ENCODE measurements at places on chromosomes 12 and 14. TPM values are rescaled to one million over a fixed set of nuclear protein-coding genes. Genes with fewer than 3 reads are reported as not detected.

DNA sequence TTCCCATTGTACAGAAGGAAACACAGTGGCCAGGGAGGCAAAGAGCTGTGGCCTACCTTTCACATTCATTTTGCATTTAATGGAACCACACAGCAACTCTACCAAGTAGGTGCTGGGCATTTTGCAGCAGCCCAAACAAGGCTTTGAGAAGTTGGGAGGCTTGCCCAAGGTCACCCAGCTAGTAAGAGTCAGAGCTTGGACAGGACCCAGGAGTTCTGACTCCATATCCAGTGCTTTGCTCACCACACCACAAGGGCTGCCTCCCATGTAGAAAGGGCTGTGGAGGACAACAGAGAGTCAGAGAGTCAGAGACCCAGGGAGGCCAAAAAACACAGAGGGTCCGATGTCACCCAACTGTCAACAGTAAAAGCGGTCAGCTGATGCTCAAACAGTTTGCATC is 400.2 kb downstream of the BCL11B start:
- no peak for DNase-seq

DNA sequence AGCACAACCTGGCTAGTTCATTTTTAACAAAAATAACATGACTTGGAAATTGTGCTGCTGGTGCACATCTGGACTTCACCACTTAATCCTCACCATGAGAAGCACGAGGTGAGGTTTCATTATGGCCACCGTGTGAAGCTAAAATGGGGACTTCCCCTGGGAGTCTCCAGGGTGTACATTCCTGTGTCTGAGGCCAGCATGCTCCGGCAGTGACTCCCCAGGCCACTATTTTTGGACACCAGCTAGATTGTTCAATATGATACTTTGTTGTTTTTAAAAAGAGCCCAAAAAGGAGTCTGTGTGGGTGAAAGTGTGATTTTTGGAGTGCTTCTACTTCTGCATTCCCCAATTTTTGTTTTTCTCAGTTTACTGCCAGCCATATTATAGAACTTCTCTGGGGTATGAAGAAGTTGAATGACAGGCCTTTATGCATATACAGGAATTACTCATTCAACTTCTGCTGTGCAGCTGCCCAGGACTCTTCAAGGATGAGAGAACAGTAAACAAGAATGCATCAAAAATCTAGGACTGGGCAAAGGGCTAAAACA is 16.9 kb upstream of the AICDA start:
- no peak for DNase-seq

GRCh38 chr14:60506985-60507829 is 1.7 kb upstream of the SIX6 start:
- DNase-seq: no peak

DNA sequence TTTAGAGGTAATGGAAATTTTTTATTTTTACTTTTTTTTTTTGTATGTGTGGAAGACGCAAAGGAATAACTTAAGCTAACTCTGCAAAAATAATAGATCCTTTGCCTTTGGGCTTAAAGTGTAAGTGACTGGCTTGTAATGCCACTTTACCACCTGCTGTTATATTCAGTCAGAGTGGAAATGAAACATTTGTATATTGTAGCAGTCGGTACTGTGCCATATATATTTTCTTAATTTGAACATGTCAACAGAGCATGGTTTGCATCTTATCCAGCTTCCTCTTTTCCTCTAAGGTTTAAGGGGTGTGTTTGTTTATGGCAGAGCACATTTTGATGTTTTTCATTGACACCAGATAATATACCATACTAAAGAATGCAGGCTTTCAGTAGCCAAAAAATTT is 176.6 kb downstream of the TRHDE start:
- no peak for DNase-seq

- DNase-seq: no peak
Observed at GRCh38 chr12:75628916-75629315, 117.5 kb upstream of the KRR1 start.

DNA sequence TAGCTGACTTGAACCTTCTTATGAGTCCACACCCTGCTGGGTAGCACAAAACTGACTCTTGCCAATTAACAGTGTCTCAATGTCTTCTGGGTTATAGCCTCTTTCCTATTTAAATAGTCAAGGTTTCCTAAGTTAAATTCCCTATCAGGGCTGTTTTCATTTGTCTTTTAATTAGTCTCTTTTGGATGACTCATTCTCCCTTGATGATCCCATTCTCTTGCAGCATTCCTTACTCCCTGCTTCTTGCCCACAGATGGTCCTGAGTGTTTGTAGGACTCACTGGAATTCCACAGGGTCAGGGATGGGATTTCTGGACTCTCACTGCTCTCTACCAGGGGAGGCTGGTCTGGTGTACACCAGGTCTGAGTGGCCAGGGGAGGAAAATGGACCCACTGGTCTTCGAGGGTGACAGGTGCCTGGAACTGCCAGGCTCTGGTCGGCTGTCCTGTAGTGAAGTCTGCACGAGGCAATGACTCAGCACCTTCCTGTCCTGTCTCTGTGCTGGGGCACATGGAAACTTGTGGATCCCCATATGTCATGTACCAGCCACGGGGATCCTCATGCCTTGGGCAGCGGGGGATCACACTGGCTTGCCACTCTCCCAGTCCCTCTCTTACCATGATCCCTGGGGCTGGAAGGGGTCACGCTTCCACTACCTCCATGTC is 236.5 kb upstream of the PELI2 start:
- no peak for DNase-seq

- no peak for DNase-seq
Observed at GRCh38 chr14:61264651-61265050, 16.5 kb downstream of the TMEM30B start.

DNA sequence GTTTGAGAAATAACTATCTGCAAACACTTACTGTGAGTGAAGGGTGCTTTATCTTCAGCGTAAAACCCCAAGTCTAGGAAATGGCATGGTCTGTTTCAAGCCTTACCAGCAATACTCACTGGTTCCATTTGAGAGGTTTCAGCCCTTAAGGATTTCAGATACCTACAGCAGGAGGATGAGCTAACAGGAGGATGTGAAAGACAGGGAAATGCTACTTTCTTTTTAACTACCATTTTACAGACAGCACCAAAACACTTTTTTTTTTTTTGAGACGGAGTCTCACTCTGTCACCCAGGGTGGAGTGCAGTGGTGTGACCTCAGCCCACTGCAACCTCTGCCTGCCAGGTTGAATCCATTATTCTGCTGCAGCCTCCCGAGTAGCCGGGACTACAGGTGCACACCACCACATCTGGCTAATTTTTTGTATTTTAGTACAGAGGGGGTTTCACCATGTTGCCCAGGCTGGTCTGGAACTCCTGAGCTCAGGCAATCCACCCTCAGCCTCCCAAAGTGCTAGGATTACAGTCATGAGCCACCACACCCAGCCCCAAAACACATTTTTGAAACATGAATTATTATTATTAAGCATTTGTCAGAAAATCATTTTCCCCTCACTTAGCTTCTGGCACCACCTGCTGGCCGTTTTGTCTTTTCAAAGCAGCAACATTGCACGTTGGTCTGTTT is 4.6 kb downstream of the MTRFR start:
- DNase-seq: peak; percentile 43

DNA sequence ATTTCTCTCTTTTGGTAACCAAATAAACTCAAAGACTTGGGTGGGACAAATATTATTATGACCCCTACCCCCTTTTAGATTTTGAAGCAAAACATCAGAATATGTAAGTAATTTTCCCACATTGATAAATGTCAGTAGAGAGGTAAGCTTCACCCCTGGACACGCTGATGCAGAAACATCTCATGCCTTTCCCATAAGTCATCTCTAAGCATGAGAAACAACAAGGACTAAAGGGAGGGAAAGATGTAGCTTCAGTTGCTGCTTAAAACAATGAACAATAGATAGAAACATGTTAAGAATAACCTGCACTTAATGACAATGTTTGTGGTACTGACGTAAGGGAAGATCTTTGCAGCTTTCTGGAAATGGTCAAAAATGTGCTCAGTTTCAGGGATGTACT is 56.3 kb upstream of the SLC8A3 start:
- no peak for DNase-seq

LYZ gene
- total RNA-seq: 6.4 TPM

- no peak for DNase-seq
Observed at GRCh38 chr14:75726321-75726720, 65.3 kb downstream of the TTLL5 start.

DNA sequence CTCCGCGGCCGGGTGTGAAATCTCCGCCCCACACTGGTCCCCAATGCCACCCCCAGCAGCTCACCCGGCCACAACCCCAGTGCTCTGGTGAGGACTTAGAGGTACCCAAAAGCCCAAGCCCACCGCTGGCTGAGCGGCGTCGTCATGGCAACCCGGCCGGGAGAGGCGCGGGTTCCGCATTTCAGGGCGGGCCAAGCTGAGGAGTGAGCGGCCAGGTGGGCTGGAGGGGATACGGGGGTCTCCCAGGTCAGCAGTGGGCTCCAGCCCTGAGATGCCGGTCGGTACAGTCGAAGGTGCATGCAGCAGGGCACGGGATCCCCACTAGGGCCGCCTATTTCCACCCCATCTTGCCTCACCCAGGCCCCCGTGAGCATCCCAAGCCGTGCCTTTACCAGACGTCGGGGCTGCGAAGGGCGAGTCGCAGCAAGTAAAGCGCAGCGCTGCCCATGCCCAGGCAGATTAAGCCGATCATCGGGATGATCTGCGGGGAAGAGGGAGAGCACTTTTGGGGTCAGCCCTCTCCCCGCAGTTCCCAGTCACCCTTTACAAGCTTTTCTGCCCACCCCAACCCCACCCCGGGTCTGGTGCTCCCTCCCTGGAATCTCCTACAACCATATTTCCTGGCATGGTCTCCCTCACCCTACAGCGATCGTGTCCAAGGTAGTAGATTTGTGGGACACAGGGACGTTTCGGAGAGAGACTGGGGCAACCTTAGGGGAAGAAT is 6.9 kb downstream of the SHMT2 start:
- DNase-seq: no peak

DNA sequence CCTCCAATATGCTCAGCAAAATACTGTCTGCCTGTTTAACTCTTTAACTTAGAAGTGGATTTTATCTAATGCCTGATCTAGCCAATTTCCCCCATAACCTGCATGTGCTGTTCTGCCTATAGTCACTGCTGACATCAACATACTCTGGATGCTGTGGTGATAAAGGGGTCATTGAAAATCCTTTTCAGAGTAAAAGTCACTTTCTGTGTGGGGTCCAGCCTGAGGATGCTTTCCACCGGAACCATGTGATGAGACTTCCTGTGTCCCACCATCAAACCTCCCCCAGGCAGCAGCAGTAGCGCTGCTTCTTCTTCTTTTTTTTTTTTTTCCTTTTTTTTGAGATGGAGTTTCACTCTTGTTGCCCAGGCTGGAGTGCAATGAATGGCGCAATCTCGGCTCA is 607.0 kb downstream of the BCL11B start:
- DNase-seq: no peak

EFCAB11 gene
- 10.0 TPM for total RNA-seq

E2F7 gene
- 9.3 TPM for total RNA-seq

DNA sequence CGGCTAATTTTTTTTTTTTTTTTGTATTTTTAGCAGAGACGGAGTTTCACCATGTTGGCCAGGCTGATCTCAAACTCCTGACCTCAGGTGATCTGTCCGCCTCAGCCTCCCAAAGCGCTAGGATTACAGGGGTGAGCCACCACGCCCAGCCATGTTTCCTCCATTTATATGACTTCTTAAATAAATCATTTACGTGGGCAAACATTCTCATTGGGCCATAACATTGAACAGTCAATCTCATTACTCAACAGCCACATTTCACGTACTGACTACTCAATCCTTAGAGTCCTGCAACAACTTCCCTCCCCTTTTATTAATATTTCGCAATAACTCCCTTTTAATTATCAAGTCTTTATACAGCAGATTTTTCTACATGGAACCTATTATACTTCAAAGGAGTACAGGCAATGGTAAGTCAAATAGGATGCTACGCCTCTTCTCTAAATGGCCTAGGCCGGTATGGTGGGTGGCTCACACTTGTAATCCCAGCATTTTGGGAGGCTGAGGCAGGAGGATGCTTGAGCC is 7.4 kb upstream of the CSRNP2 start:
- no peak for DNase-seq

ADCY6 gene
- total RNA-seq: 47.3 TPM

GRCh38 chr14:77752266-77752665 is 8.7 kb downstream of the SNW1 start:
- no peak for DNase-seq

- peak; percentile 17 for DNase-seq
Observed at GRCh38 chr14:103408491-103409155, 23.4 kb downstream of the MARK3 start.

CYP27B1 gene
- total RNA-seq: 1.2 TPM

PLBD1 gene
- 1.6 TPM for total RNA-seq

Measured in cerebellum (tissue), 4 donors.